ENCODE measurements at places on chromosomes 16 and 17.

GRCh38 chr16:51138178-51138577 is 12.9 kb downstream of the SALL1 start:
- DNase-seq: no peak

DNA sequence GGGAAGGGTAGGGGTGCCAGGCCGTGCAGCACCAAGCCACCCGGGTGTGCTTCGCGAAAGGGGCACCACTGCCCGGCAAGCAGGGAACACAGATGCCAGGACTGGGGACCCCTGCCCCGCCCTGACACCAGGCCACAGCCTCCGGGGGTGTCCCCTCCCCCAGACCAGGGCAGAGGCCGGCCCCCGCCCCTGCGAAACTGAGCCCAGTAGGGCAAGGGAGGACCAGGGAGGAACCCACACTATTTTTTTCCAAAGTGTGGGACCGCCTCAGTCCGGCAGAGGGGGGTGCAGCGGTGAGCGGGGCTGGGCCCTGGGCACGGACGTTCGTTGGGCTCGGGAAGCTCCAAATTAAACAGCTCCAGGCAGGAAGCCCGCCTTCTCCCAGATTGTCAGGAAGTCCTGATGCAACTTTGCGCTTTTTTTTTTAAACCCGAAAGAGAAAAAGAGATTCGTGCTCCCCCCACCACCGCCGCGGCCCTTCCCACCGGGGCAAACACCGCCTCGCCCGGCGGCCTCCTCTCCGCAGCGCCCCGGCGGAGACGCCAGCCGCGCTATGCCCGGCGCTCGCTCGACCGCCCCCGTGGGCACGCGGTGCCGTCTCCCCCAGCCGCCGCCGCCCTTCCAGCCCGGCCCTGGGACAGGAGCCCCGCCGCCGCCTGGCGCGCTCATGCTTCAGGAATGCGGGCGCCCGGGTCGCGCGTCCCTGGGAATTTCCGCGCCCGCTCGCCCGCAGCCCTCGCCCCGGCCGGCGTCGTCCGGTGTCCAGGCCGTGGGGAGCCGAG is 755 bp downstream of the PIEZO1 start:
- no peak for DNase-seq

DNA sequence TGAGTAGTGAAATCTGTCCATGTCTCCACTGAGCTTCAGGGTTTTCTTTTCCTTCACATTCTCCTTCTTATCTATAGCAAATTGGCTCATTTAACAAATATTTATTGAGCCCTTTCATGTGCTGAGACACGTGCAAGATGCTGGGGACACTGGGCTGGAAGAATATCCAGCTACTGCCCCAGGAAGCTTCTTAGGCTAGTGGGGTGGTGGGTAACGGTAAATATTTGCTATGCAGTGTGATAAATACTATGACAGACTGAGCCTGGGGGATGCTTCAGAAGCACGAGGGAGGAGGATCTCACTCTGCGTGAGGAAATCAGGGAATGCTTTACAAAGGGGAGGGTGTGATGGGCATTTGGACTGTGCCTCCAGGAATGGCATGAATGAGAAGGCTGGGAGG is 524.1 kb downstream of the GRIN2A start:
- no peak for DNase-seq

DNA sequence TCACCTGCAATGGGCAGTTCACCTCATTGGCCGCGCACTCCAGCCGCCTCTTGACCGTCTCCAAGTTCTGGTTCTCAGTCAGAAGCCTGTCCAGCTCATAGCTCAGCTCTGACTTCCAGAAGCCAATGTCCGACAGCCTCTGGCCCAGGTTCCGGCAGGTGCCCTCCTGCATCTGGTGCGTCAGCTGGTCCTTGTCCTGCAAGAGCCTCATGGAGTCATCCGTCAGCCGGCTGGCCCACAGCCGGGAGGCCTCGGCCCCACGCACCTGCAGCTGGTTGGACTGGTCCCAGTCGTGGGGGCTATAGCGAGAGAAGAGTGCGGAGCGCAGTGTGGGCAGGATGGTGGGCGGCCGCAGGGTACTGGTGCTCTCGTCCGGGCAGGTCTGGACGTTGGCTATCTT is 424 bp downstream of the TEKT5 start:
- DNase-seq: no peak

GRCh38 chr16:10609402-10609774 is 29.0 kb upstream of the EMP2 start:
- DNase-seq: no peak

DNA sequence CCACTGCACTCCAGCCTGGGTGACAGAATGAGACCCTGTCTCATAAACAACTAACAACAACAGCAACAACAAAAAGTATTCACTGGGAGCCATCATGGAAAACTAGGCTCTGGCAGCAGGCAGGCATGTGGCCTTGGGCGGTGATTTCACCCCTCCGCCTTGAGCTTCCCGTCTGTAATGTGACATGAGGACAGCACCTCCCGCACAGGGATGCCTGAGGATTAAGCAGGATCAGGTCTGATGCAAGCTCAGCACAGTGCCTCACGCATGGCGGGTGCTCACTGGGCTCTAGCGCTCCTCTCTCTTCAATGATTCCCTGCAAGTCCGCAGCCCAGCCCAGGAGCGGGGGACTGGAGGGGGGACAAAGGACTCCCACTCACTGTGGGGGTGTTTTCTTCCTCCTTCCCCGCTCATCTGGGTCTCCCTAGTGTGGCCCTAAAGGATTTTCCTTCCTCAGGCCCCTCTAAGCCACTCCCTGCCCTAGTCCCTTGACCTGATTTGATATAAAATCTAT is 2.8 kb downstream of the PLCD3 start:
- DNase-seq: no peak

GRCh38 chr17:73694491-73694890 is 50.2 kb upstream of the SDK2 start:
- no peak for DNase-seq

GRCh38 chr17:80751946-80752581 is 207.4 kb downstream of the RPTOR start:
- DNase-seq: no peak

GRCh38 chr16:2702871-2703745 is 16.9 kb downstream of the PRSS27 start:
- DNase-seq: no peak

Data from stimulated activated CD4-positive, alpha-beta T cell treated with anti-CD3 and anti-CD28 coated beads, Interleukin-12 subunit alpha, Interleukin-12 subunit beta, amount 100 ng/mL, for 24 hours (primary cell).